ENCODE measurements at places on chromosomes 3 and 15.

DNA sequence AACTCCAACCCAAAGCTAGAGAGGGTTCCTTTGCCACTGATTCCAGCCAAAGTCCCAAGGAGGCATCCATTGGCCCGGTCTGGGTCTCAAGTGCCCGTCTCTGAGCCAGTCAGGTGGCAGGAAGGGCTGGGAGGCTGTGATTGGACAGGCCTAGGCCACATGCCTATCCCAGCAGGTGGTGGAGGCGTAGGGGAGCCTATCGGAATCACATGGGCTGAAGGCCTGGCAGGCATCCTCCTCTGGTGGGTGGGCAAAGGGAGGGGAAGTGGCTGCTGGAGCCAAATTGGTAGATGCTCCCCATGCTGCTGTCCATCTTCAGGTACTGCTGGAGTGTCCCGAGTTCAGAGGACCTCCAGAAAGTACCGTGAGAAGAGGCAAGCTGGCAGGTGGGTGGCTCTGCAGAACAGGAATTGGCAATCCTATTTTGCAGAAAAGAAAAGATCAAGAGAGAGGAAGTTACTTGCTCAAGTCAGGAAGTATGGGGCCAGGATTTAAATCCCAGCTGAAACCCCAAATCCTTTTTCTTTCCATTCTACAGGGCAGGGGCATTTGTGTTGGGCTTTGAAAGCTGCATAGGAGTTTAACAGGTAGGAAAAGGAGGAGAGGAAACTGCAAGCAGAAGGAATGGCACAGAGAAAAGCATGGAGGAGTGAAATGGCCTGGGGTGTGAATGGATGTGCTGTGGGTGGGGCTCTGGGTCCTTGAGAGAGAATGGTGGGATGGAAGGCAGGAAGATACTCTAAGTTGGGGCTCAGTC, 3.7 kb downstream of the CHST13 start:
- peaks cover 10% of the 10 kb centered on the region for H3K27me3 ChIP-seq
- DNase-seq: no peak
- no peak overlapping the region for H3K4me3 ChIP-seq
- H3K4me1 ChIP-seq: peaks cover 4% of the 10 kb centered on the region
- H3K27ac ChIP-seq: no peak overlapping the region

DNA sequence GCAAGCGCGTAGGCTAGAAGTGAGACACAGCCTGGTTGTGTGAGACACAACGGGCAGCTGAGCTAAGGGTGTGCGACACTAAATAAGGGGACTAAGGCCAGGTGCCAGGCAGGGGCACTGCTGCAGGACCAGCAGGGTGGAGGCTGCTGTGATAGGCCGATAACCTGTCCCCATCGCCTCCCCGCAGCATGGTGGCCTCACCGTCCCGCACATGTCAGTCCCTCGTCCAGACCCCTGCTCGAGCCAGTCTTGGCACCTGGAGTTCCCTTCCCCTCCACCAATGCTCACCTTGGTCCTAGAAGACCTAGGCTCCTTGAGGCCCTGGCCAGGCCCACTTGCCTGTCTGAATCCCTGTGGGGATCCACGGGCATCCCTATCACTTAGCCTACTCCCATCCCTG, 96.1 kb downstream of the HMG20A start:
- no peak overlapping the region for H3K27ac ChIP-seq
- no peaks in the 10 kb centered on the region for H3K4me1 ChIP-seq
- no peaks in the 10 kb centered on the region for H3K27me3 ChIP-seq
- DNase-seq: no peak

- no peak overlapping the region for H3K27ac ChIP-seq
- H3K27me3 ChIP-seq: peaks cover 14% of the 10 kb centered on the region
- H3K4me3 ChIP-seq: no peak overlapping the region
- peaks cover 2% of the 10 kb centered on the region for H3K36me3 ChIP-seq
- no peak for DNase-seq
Measured at GRCh38 chr15:95470997-95471689, 859.4 kb upstream of the NR2F2 start.

DNA sequence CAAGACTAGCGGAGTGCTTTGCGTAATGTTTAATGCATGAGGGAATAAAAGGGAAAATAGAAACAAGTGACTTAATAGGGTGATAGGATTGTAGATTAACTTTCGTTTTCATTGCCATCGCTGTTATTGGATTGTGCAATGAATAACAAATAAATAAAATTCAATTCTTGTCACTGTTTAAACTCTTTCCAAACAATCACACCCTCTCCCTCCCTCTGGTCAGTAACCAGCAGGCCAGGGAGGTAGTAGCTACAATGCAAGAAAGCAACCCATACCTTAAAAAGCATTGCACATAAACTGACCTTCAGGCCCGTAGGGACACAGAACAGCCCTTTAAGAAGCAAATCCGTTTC, 705 bp upstream of the TFRC start:
- peak overlapping the region; percentile 91 for H3K4me3 ChIP-seq
- peaks cover 13% of the 10 kb centered on the region for H3K27me3 ChIP-seq
- peak overlapping the region; percentile 95 for H3K27ac ChIP-seq
- DNase-seq: no peak
- no peaks in the 10 kb centered on the region for H3K36me3 ChIP-seq
- H3K4me1 ChIP-seq: peaks cover 21% of the 10 kb centered on the region

- H3K4me3 ChIP-seq: no peak overlapping the region
- H3K36me3 ChIP-seq: no peaks in the 10 kb centered on the region
- no peak for DNase-seq
- H3K27ac ChIP-seq: no peak overlapping the region
- peaks cover 7% of the 10 kb centered on the region for H3K27me3 ChIP-seq
Measured at GRCh38 chr15:66848116-66848515, 146.1 kb downstream of the SMAD6 start.

DNA sequence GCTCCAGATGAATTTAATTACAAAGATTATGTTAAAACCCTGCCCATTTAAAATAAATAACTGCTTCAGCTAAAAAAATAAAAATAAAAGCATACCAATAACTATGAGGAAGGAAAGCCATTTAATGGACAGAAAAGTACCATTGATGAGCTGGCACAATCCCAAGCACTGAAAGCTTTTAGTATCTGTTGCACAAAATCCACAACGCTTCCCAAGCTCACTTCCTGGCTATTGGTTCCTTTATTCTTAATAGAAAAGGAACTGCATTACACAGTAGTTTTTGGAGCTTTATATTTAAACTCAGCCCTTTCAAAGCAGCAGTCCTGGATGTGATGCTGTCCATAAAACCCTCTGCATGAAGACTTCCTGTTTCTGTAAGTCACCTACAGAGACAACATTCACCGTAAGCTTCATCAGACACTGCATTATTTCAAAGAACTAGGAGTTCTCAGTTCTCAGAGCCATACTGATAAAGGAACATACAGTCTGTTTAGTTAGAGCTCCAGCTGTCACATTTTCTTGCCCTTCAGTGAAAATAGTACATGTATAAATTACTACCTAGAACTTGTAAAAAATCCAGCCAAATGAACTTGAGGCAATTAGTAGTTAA, 81.5 kb downstream of the CSNK1G1 start:
- H3K27ac ChIP-seq: no peak overlapping the region
- no peak for DNase-seq
- H3K27me3 ChIP-seq: no peaks in the 10 kb centered on the region
- H3K4me3 ChIP-seq: no peak overlapping the region
- H3K36me3 ChIP-seq: no peaks in the 10 kb centered on the region

DNA sequence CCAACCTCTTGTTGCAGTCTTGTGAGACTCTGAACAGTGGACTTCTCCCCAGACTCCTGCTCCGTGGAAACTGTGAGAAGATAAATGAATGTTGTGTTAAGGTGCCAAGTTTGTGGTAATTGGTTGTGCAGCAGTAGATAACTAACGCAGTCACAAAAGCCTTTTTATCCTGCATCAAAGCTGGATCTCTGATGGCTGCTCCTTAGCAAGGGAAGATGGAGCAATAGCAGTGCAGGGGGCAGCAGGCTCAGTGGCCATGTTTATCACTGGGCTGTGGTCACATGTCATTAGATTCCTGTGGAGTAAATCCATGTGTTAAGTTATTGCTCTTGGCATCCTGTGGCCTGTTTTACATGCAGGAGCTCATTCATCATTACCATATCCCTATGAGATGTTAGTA, 13.5 kb downstream of the CMTM7 start:
- no peak overlapping the region for H3K27ac ChIP-seq
- no peak overlapping the region for H3K4me3 ChIP-seq
- H3K36me3 ChIP-seq: no peaks in the 10 kb centered on the region
- DNase-seq: no peak
- H3K27me3 ChIP-seq: no peaks in the 10 kb centered on the region
- H3K4me1 ChIP-seq: peaks cover 12% of the 10 kb centered on the region

DNA sequence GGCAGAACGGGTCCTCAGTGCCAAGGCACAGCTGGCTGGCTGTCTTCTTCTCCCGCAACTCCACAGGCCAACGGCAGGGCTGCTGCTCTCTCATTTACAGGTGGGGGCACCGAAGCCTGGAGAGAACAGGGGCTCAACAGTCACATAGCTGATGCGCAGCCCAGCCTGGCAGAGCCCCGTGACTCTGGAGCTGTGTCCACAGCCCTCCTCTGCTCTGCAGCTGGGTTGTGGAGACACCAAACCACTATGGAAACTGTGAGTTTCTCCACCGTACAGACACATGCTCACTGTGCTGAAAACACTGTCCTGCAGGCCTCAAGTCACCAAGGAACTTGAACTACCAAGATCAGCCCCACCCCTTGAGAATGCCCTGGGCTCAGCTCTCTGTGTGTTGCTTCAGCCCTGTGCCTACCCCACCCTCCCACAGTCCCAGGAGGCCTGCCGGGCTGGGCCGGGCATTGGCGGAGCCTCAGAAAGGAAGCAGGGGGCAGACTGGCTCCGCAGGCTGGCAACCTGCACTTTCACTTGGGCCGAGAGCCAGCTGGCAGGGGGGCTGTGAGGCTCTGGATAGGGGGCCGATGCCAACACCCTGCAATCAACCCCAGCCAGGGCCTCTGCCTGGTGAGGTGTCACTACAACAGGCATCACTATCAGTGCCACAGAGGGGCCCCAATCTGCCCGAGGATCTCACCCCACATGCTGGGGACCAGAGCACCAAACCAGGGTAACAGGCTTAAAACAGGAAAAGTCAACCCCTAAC, 113.7 kb upstream of the RPL32 start:
- H3K4me1 ChIP-seq: peaks cover 79% of the 10 kb centered on the region
- peak overlapping the region; percentile 63 for H3K4me3 ChIP-seq
- H3K27ac ChIP-seq: peak overlapping the region; percentile 69
- H3K36me3 ChIP-seq: no peaks in the 10 kb centered on the region

- no peaks in the 10 kb centered on the region for H3K36me3 ChIP-seq
- H3K27ac ChIP-seq: no peak overlapping the region
- peaks cover 5% of the 10 kb centered on the region for H3K4me1 ChIP-seq
- H3K4me3 ChIP-seq: no peak overlapping the region
Measured at GRCh38 chr15:69537901-69538300, 85.3 kb downstream of the RPLP1 start.

GRCh38 chr3:18531662-18532061, 106.5 kb upstream of the SATB1 start:
- peaks cover 23% of the 10 kb centered on the region for H3K4me1 ChIP-seq
- H3K27me3 ChIP-seq: no peaks in the 10 kb centered on the region
- H3K36me3 ChIP-seq: peaks cover 12% of the 10 kb centered on the region
- H3K4me3 ChIP-seq: no peak overlapping the region
- H3K27ac ChIP-seq: no peak overlapping the region

DNA sequence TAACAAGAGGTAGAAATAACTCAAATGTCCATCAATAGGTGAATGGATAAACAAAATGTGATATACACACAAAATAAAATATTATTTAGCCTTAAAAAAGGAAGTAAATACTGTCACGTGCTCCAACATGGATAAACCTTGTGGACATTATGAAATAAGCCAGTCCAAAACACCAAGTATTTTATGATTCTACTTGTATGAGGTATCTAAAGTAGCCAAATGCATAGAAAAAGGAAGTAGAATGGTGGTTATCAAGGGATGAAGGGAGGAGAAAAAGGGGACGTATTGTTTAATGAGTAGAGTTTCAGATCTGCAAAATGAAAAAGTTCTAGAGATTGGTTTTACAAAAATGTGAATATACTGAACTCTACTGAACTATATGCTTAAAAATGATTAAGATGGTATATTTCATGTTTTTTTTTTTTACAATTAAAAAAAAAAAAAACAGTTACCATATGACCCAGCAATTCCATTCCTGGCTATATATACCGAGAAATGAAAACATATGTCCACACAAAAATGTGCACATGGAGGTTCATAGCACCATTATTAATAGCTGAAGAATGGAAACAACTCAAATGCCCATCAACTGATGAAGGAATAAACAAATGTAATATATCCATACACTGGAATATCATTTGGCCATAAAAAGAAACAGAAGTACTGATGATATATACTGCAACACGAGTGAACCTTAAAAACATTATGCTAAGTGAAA, 29.1 kb upstream of the MAP6D1 start:
- no peaks in the 10 kb centered on the region for H3K4me1 ChIP-seq
- no peak overlapping the region for H3K4me3 ChIP-seq

DNA sequence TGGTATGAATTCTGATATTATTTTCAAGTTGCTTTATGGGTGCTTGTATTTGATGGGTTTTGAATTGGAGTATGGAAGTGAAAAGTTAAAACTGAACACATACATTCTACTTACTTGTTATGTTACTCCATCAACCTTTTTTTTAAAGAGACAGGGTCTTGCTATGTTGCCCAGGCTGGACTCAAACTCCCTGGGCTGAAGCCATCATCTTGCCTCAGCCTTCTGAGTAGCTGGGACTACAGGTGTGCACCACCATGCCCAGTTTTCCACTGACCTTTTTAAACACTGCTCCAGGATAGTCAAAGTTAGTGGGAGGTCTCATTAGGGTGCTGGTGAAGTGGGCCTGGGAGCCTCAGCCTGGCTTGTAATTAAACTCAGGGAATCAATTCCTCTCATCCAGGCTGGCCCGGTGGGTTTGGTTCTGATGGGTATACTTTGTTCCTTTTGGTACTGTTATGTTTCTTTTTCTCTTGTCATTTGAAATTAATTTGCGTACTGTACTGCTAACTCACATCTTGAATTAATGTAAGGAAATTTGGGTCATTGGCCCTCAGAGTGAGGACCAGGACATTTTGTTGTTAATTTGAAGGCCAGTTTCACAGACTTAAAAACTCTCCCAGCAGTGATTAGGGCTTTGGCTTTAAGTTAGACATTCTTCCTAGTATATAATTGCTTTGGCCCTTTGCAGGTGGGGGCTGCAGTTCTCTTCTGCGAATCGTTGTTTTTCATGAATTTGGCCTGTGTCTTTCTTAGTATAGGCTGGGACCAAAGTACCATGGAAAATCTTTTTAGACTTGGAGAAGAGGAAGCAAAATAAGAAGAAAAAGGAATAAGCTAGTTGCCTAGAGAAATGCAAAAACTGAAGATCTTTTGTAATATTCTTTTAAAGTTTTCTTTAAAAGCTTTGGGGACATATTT, 66.9 kb downstream of the FNDC3B start:
- H3K4me1 ChIP-seq: peaks cover 97% of the 10 kb centered on the region
- H3K27me3 ChIP-seq: peaks cover 15% of the 10 kb centered on the region
- H3K27ac ChIP-seq: peak overlapping the region; percentile 92
- H3K36me3 ChIP-seq: no peaks in the 10 kb centered on the region
- H3K4me3 ChIP-seq: peak overlapping the region; percentile 78

DNA sequence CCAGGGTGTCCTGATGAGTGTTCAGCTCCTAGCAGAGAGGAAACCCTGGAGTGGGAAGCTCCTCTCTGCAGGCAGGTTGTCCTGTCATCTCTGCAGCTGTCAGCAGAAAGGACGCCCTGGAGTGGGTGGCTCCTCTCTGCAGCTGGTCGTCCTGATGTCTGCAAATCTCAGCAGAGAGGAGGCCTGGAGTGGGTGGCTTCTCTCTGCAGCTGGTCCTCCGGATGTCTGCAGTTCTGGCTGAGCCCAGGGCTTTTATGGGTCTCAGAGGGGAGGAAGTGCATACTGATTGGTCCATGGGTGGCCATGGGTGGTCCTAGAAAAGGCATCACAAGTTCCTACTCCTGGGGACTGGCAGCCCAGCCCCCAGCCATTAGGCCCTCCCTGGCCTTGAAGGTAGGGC, 102.6 kb upstream of the BNIP2 start:
- no peak overlapping the region for H3K27ac ChIP-seq
- H3K4me1 ChIP-seq: no peaks in the 10 kb centered on the region
- no peaks in the 10 kb centered on the region for H3K36me3 ChIP-seq
- H3K27me3 ChIP-seq: peaks cover 2% of the 10 kb centered on the region
- DNase-seq: no peak

Data from immature natural killer cell (primary cell).